ENCODE measurements at places on chromosomes 13 and 19.

DNA sequence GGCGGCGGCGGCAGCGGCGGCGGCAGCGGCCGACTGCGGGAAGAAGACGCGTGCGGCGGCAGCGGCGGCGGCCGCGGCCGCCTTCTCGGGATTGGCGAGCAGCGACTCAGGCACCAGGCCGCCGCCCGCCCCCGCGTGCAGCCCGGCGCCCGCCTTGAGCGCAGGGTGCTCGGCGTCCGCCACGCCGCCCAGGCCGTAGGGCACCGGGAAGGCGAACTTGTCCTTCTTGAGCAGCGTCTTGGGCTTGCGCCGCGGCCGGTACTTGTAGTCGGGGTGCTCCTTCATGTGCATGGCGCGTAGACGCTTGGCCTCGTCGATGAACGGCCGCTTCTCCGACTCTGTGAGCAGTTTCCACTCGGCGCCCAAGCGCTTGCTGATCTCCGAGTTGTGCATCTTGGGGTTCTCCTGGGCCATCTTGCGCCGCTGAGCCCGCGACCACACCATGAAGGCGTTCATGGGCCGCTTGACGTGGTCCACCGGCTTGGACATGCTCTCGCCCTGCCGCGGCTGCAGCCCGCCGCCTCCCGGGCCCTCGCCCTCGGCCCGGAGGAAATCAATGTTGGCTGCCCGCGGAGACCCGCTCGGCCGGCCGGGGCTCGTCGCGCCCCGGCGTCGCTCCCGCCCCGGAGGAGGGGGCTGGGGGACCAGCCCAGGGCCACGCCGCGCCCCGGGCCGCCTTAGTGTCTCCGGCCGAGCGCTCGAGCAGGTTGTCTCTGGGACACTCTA, 621 bp downstream of the SOX21 start:
- DNase-seq = peak; percentile 67

DNA sequence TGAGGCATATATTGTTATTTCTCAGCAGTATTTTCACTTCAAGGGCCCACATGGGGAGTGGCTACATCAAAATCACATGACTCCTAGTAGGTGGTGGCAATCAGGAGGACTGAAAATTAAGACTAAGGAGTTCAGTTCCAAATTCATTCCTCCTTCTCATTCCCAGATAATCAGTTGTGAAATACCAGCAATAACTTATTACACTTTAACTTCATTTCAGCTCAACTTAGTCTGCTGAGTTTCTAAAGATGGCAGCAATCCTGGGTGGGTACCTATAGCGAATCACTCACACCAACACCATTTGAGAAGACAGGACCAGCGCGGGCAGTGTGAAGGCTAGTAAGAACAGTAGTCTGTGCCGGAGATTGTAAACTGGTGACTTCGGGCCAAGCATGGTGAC, 63.9 kb upstream of the SLC10A2 start:
- no peak for DNase-seq

- no peak for DNase-seq
Measured at GRCh38 chr19:34188408-34188807, 16.1 kb downstream of the LSM14A start.

- DNase-seq = no peak
Measured at GRCh38 chr13:75847588-75847987, 211.5 kb downstream of the LMO7 start.

DNA sequence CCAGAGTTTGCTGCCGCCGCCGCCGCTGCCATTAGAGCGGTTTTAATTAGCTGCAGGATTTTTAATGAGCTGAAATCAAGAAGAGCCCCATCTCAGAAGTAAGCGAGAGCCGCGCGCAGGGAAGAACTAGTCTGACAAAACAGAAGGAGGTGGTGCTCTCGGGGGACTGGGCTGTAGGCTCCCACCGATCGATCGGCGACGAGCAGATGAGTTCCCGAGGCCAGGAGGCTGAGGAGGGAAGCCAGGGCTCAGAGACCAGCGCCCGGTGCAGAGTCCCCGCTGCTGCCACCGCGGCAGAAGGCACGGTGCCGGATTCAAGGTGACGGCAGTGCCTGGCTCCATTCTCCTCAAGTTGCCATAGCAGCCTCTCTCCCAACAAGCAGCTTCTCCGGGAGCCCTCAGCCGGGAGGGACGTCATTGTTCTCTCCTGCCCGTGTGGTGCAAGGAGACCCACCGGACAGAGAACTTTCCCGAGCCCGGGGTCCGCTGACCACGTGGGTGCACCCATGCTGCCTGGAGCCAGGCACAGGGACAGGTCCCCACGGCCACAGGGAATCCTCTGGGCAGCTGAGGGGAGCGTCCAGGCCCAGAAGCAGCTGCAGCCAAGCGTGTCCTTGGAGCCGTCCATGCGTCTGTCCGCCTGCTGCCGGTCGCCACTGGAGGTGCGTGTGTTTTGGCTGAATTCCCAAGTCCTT, 62.9 kb downstream of the CHST8 start:
- peak; percentile 61 for DNase-seq

DNA sequence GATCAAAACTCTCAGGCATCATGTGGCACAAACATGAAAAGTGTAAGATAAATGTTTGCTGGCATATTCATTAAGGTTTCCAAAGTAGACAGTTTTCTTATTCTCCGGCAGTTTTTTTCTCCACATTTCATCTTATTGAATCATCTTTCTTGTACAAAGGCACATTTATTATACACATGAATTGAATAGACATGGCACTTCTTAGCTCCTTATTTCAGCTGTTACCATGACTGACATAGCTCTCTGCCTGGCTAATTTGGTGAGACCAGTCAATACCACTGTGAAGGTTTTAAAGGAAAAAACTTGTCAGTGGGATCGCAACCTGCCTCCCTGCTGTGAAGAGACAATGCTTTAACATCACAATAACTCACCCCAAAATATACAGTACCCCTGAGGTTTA, 285.0 kb upstream of the PCDH20 start:
- DNase-seq = no peak

GRCh38 chr19:12703046-12703445, 6.6 kb upstream of the FBXW9 start:
- no peak for DNase-seq

- no peak for DNase-seq
Measured at GRCh38 chr13:44932850-44933251, 56.4 kb downstream of the NUFIP1 start.

Data from upper lobe of right lung (tissue), 1 donor.